ENCODE measurements at places on chromosomes 11 and 22. TPM values are rescaled to one million over a fixed set of nuclear protein-coding genes. Genes with fewer than 3 reads are reported as not detected.

Gene DCPS
- total RNA-seq: 12.3 TPM

Gene CELF1
- total RNA-seq: 98.0 TPM

Gene KDM4E
- total RNA-seq: not detected

Gene IRAG1
- 2.1 TPM for total RNA-seq

Gene PARVG
- 0.11 TPM for total RNA-seq

Gene CAPN5
- 8.6 TPM for total RNA-seq

Gene LTBP3
- 53.8 TPM for total RNA-seq

Gene HSPB2
- total RNA-seq: 1.7 TPM

Data from articular chondrocyte of knee joint (primary cell).